ENCODE measurements at places on chromosomes 12 and 14.
A peak's percentile ranks its signal among the peaks of the same experiment; 100 is the strongest.

DNA sequence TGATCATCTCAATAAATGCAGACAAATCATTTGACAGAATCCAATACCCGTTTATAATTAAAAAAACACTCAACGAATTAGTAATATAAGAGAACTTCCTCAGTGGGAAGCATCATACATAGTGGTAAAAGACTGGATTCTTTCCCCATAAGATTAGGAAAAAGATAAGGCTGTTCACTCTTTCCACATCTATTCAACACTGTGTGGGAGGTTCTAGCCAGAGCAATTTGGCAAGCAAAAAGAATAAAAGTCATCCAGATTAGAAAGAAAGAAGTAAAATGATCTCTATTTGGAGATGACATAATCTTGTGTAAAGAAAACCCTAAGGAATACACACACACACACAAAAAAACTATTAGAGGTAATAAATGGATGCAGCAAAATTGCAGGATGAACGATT lies 38.4 kb downstream of the YEATS4 start:
- no peak for DNase-seq

DNA sequence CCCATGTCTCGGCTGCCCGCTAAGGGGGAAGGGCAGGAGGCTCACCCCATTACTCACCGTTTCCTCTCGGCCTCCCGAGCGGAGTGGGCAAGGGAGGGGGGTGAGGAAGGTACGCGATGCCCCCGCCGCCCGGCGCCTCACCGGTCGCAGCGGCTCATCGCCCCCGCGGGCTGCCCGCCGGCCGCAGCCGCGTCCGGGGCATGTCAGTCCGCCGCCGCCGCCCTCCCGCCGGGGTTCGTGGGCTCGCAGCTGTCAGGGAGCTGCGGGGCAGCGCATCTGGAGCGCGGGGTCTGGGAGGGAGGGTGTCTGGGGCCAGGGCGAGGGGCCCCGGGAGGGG lies 461 bp downstream of the SLC8A3 start:
- peak; percentile 7 for DNase-seq

GRCh38 chr14:31000629-31001338 lies 24.7 kb upstream of the AP4S1 start:
- DNase-seq, result no peak

GRCh38 chr12:89706986-89707702 lies 1.5 kb downstream of the ATP2B1 start:
- DNase-seq, result no peak

DNA sequence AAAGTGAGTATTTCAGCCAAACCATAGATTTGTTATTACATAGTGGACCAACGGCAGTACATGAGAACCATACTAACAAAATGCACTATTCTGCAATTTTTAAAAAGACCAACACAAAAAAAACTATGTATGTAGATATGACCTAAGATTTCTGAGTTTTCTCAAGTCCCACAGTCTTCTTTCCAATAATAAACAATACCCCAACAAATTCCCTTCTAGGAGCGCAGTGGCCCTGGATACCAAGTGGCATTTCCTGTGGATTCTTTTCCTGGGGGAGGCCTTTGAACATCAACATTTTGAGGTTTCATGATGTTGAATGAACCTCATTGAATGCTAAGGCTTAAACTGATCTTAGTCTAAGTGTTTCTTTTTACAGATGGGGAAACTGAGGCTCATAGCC lies 210.5 kb downstream of the BCAT1 start:
- no peak for DNase-seq

- DNase-seq, result no peak
Observed at GRCh38 chr12:46983959-46984841, 95.2 kb upstream of the PCED1B start.

GRCh38 chr12:27109334-27110028 lies 27.1 kb upstream of the C12orf71 start:
- no peak for DNase-seq

GRCh38 chr12:14621826-14622225 lies 54.1 kb upstream of the PLBD1 start:
- no peak for DNase-seq

DNA sequence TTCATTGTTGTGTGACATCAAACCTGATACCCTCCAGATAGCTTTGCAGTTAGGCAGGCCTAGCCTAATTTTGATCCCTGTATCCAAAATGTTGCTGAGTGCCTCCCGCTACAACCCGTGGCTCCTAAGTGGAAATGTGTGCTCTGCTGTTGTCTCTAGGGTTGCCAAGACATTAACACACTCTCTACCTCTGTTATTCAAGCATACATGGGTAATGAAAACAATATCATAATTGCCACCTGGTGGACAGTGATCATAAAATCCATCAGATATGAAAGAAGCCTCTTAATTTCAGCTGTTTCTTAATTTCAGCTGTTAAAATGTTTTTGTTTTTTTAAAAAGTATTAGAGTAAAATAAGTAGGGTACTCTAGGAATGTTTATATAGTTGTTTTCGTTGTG lies 93.5 kb downstream of the PLEKHA5 start:
- DNase-seq, result no peak

DNA sequence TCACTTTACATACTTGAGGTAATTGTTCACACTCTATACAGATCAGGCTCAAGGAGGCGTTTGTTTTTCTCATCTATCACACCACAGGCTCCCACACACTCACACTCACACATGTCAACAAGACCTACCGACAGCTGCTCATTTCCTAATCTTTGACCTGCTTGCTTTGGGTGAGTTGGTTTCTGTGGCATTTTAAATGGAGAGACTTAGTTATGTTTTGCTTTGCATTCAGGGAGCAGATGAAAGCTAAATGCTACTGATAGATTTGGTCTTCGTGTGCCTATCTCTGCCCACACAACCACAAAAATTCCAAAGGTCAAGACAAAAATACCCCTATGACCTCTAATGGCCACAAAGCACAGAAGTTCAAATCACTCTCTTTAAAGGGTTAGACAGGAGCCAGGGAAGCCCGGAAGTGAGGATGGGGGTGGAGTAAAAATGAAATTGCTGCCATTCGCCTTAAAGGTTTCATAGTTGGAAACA lies 203.5 kb upstream of the G2E3 start:
- DNase-seq, result no peak

DNA sequence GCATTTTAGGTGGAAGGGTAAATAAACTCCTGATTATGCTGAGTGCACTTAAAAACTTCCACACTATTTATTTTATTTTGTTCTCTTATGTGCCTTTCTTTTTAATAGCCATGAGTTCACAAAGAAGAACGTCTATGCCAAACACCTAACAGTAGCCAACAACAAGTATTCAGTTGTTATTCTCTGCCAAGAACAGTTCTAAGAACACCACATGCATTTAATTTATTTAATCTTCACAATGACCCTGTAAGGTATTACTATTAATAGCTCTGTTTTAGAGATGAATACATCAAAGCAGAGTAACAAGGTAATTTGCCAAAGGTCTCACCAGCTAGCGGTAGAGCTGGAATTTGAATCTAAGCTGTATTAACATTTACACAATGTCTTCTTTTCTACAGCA lies 240.1 kb downstream of the ALG10B start:
- no peak for DNase-seq

GRCh38 chr12:119931402-119931801 lies 54.3 kb upstream of the CIT start:
- no peak for DNase-seq

- no peak for DNase-seq
Observed at GRCh38 chr14:67583711-67584644, 16.1 kb downstream of the PIGH start.

DNA sequence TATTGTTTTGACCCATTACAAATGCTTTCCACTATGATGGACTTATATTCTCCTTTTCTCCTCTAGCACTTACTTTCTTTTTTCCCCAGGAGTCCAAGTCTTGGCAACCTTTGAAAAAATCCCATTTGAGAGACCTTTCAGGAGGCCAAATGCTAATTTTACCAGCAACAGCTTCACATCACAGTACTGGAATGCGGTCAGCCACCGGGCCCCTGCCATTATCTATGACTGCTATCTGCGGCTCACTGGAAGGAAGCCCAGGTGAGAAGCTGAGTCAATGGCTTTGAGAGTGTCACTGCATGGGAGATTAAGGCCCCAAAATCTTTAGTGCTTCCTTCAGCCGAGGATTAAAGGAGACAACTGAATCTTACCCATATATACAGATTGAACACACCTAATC lies 64.2 kb downstream of the ERGIC2 start:
- DNase-seq, result no peak

DNA sequence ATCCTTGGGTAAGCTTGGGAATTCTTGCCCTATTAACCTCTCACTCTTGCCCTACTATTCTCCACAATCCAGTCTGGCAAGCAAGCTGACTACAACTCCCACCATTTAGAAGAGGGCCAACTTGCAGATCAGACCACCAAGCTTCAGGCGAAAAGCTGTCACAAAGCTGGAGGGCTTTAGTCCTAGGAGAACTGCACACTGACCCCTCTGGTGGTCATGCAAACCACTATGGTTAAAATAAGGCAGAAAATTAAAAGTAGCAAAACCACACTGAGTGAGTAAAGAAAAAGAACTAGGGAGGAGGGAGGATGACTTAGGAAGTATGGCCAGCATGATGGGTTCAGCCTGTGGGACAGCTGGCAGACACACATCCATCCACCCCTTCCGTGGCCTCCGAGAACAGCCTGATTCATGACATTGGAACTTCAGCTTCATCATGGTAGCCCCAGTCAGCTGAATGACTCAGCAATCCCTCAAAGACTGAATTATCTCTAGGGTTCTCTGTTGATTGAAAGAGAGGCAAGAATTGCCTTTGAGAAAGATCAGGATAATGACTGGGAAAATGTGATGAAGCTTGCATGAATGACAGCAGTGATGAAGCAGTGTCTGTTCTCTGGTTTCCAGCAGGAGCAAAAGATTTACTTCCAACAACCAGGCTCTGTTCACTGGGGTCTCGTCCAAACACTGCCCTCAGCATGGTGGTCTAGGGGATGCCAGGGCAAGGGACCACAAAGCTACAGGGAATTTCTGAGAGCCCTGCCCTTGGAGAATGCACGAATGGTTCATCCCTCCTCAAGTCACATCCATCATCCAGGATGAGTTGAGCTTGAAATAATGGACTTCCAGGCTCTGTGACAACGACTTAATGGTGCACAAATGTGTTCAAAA lies 24.4 kb downstream of the PITPNM2 start:
- DNase-seq, result no peak

DNA sequence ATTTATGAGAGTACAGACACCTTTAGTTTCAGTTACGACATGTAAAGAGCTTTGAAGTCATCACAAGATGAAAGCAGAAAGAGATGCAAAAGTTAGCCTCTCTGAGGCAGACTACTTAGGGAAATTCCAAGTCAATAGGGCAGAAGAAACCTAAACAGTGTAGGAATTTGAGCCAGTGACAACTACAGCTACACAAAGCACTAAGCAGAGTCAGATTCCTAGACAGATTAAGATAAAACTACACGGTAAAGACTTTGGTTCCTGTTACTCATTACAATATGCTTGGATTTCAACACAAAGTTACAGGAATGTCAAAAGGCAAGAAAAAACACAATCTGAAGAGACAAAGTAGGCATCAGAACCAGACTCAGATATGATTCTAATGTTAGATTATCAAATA lies 1302.3 kb downstream of the FSCB start:
- no peak for DNase-seq

DNA sequence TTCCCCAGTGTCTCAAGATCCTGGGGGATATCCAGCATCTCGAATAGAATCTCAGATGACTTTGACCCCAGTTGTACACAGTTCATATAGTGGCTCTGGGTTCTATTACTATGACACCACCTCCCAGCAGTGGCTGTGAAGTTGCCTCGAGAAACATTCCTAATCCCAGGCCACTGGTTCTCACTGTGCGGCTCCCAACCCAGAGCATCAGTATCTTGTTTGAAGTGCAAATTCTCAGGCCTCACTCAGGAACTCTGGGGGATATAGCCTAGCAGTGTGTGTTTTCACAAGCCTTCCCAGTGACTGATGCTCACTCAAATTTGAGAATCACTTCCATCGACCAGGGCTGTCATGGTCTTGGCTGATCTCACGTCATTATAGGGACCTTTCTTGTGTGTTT lies 69.3 kb upstream of the IGF1 start:
- no peak for DNase-seq
